Suprapubic skin (tissue), 4 donors: ENCODE measurements at places on chromosomes 16 and 17.

DNA sequence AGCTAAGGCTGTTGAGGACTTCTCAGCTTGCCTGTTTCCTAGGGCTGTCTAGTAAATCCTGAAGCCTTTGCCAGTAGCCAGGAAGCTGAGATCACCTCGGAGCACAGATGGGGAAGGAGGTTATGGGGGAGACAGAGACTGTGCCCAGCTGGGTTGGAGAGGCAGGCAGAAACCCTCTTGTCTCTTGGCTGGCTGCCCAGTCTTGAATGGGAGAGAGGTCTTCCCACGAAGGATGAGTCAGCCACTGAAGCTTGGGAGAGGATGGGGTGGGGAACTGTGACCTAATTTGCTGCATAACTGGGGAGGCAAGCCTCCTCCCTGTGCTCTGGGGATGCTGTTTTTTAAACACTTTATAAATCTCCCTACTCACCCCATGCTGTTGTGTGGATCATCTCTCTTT is 69.8 kb downstream of the SHISA9 start:
- no peak for DNase-seq

GRCh38 chr16:28974007-28974436 is 556 bp upstream of the SPNS1 start:
- no peak for DNase-seq

GRCh38 chr16:47056688-47057629 is 83.5 kb upstream of the DNAJA2 start:
- DNase-seq = no peak

DNA sequence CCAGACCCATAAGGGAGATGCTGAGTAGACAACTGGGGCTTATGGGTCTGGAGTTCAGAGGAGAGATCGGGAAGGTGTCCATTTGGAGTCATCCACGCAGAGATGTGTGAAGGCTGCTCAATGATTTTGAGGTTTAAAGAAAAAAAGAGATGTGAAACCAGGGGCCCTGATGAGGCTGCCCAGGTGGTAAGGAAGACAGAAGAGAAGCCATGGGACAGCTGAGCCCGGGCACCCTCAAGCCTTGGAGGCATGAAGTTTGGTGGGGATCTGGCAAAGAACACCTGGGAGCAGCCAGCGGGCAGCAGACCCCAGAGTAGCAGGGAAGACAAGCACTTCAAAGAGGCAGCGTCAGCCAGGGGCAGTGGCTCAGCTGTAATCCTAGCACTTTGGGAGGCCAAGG is 20.8 kb upstream of the MYO15B start:
- DNase-seq = no peak

- no peak for DNase-seq
Measured at GRCh38 chr16:87117936-87118335, 199.3 kb downstream of the C16orf95 start.

DNA sequence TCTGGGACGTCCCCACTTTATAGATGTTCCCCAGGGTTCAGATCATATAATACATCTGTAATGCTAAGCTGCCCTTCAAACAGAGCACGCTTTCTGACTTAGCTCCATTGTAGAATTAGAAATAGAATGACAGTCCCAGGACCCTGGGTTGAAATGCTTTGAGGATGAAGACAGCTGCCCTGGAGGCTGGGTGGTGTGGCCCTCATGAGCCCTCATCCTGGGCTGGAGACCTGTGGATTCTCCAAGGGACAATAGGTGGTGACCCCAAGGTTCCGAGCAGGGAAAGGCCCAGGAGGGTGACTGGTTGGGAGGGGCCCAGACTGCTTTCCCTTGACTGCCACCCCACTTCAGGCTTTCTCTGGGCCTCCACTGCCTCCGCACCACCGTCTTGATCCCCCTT is 59.0 kb downstream of the CRISPLD2 start:
- DNase-seq = no peak

DNA sequence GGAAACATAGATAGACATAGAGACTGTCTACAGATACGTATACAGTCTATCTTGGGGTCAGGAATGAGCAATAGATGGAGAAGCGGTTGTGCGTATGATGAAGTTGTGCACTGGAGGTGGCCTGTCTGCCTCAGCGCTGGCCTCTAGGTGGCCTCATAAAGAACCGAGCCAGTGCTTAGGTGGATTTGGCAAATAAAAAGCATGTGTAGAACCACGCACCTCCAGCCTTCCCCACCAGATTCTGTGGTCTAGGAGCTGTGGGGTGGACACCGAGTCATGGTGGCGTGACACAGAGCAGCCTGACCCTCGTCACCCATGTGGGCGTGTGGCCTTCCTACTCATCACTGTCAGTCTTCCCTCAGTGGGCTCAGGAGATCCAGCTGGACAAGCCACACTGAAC is 34.0 kb downstream of the PGS1 start:
- no peak for DNase-seq

DNA sequence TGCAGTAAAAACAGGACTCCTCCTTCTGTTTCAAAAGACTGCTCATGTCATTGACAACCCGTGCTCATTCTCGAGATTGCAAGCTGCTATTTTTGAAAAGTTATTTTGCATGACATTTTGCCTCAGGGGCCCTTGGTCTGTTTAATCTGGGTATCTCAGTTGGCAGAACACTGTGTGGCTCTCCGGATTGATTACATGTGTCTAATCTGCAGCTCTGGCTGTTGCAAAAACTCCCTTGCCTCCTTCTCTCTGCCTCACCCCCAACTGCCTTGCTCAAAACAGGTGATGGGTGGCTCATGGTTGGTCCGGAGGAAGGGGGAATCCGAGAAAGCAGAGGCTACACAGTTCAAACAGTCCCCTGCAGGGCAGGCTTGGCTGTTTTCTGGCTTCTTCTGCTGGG is 25.3 kb downstream of the GINS3 start:
- no peak for DNase-seq

- DNase-seq = peak; percentile 20
Measured at GRCh38 chr17:80109066-80109660, 7.8 kb downstream of the GAA start.

DNA sequence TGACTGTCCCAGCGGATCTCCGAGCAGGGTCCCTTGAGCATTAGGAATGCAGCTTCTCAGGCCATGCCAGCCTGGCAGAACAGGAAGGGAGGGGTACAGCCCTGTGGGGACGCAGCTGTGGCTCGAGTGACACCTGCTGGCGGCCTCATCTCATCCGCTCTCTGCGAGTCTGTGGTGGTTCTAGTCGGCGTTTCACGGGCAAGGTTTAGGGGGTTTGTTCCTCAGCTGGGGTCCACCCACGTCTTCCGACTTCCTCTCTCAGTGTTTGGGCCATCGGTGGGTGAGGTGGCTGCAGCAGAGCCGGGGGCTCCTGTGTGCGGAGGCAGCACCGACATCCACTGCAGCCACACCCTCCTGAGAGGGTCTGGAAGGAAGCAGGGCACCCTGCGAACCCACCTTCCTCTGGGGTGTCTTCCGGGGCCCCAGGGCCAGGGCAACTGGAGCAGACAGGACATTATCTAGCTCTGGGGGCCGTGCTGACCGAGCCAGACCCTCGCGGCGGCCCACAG is 33.3 kb downstream of the JPH3 start:
- no peak for DNase-seq

DNA sequence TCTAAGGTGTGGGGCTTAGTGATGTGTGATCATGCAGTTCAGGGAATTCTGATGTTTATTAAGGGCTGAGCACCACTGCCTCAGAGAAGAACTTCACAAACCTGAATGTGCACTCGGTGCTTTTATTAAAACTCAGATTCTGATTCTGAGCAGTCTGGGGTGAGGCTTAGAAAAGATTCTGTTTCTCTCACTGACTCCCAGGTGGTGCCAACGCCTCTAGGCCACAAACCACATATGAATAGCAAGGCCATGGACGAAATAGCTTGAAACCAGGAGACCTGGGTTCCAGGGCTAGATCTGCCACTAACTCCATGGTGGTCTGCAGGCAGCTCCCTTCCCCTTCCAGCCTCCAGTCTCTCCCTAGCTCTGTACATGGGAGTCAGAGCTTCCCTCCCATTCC is 169.1 kb downstream of the HS3ST3B1 start:
- no peak for DNase-seq
